ENCODE measurements at places on chromosomes 1 and 21.

DNA sequence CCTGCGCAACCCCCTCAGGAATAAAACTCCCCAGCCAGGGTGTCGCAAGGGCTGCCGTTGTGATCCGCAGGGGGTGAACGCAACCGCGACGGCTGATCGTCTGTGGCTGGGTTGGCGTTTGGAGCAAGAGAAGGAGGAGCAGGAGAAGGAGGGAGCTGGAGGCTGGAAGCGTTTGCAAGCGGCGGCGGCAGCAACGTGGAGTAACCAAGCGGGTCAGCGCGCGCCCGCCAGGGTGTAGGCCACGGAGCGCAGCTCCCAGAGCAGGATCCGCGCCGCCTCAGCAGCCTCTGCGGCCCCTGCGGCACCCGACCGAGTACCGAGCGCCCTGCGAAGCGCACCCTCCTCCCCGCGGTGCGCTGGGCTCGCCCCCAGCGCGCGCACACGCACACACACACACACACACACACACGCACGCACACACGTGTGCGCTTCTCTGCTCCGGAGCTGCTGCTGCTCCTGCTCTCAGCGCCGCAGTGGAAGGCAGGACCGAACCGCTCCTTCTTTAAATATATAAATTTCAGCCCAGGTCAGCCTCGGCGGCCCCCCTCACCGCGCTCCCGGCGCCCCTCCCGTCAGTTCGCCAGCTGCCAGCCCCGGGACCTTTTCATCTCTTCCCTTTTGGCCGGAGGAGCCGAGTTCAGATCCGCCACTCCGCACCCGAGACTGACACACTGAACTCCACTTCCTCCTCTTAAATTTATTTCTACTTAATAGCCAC lies 696 bp downstream of the TGFB2 start:
- peak; percentile 42 for DNase-seq

DNA sequence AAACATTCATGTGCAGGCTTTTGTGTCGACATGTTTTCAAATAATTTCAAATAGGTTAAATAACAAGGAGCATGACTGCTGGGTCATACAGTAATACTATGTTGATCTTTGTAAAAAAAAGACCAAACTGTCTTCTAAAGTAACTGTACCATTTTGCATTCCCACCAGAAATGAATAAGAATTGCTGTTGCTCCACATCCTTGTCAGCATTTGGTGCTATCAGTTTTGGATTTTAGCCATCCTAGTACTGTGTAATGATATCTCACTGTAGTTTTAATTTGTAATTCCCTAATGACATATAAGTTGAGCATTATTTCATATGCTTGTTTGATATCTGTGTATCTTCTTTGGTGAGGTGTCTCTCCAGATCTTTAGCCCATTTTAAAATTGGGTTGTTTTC lies 11.6 kb downstream of the UROD start:
- no peak for DNase-seq

DNA sequence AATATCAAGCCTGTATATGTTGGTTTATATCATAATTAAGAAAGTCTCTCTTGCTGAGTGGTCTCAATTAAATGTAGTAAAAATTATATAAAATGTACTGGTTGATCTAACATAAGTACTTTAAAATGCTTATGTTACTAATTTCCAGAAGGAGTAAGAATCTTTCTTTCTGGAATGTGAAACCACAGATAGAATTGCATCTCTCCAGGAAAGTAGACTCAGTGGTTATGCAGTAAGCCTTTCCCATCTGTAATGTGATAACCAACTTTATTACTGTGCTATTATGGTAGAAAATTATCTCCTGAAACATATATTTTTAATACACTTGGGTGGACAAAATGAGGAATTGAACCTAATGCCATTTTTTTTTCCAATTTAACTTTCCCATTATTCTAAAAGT lies 8.9 kb upstream of the RALGPS2 start:
- DNase-seq, result no peak

DNA sequence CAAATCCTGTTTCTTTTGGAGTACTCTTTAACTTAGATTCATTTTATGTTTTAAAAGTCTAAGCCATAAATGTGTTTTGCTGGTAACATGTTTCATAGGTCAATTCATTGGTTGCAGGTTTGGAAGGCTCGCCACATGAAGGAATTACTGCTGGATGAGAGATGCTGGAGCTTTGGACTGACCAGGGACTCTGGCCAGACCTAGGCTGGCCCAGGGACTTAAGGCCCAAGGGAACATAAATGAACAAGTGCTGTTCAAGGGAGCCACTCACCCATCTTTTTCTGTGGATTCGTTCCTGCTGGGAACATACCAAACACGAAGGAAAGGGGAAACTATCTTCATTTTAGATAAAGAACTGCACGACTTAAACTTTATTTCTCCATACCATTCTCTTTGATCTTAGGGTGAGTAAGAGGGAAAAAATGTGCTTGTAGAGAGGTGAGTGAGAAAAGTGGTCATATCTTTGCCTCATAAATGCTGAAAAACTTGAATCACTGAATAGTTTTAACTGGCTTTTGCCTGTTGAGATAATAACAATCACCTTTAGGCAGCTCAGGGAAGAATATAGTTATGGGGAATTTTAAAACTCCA lies 15.3 kb upstream of the SHCBP1L start:
- no peak for DNase-seq

- no peak for DNase-seq
Measured at GRCh38 chr1:221159608-221160007, 280.4 kb downstream of the HLX start.

- DNase-seq, result no peak
Measured at GRCh38 chr1:56464294-56464693, 115.1 kb downstream of the PLPP3 start.

- DNase-seq, result peak; percentile 6
Measured at GRCh38 chr1:86703696-86704457, 499 bp upstream of the SH3GLB1 start.

DNA sequence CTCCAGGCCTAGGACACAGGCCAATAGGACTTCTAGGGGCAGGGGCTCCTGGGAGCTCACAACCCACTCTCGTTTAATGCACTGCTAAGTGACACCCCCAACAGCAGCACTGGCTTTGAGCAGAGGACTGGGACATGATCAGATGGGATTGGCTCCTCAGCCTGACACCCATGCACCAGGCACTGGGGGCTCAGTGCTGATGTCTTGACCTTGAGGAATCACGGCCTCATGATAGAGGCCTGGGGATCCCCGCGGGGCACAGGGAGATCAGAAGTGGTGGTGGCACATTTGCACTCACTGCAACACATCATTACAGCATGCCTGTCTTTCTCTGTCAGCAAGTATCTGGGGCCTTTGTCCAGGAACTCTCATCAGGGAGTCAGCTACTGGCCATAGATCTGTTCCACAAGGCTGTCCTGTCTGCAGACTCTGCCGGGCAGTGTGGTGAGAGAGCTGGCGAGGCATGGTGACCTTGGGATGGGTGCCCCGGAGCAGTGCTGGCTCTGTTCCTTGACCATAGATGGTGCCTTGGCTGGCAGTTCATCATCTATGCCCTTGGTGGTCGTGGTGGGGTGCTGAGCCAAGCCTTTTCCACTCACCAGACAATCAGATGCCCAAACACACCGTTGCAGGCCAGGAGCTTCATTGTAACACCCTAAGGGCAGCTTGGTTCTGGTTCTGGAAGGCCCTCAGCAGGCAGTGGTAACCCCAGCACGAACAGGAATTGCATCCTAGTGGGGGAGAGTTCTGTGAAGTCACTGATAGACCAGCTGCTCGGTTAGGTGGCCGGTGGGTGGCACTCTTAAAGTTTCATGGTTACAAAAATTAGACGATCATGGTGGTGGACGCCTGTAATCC lies 22.2 kb upstream of the PARP1 start:
- no peak for DNase-seq

DNA sequence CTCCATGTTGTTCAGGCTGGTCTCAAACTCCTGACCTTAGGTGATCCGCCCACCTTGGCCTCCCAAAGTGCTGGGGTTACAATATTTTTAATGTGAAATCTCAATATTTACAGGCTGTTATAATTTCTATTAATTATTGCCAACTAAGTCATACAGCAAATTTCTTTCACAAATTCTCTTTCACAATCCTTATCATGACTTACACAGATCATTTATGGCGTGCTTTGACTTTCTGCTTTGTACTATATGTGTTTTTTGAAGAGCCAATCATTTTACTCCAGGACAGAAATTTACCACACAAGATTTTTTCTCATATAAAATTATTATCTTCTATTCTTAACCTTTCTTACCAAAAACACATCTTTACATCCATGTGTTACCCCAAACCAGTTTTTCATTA lies 1729.9 kb downstream of the NCAM2 start:
- DNase-seq, result no peak

GRCh38 chr1:204647114-204647804 lies 38.3 kb downstream of the LRRN2 start:
- DNase-seq, result peak; percentile 55

DNA sequence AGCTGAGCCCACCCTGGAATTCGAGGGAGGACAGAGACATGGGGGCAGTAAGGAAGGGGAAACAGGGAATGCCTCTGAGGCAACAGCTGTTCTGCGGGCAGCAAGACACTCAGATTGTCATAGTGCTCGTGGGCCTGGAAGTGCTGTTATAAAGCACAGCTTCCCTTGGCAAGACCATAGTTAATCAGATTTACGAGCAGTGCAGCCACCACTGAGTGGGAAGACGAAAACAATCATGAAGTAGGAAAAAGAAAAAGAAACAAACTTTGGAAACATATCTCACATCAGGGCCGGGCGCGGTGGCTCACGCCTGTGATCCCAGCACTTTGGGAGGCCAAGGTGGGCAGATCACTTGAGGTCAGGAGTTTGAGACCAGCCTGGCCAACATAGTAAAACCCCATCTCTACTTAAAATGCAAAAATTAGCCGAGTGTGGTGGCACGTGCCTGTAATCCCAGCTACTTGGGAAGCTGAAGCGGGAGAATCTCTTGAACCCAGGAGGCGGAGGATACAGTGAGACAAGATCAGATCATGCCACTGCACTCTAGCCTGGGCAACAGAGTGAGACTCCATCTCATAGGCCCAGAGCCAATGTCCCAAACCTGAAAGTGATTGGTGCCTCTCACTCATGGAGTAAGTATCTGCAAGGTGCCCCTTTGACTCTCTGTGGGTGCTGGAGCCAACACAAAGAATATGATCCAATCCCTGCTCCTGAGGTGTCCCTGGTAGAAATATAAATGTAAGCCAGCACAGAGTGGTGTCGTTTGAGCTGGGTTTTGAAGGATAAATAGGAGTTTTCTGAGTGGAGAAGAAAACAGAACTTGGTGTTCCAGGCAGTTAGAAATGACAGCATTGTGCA lies 55.6 kb upstream of the GPR153 start:
- no peak for DNase-seq

- DNase-seq, result no peak
Measured at GRCh38 chr1:121483961-121484424, 299.2 kb downstream of the SRGAP2C start.

GRCh38 chr1:171252482-171252881 lies 4.2 kb downstream of the FMO1 start:
- no peak for DNase-seq

GRCh38 chr21:34031835-34032370 lies 41.5 kb upstream of the MRPS6 start:
- DNase-seq, result no peak

- no peak for DNase-seq
Measured at GRCh38 chr1:183586926-183587325, 3.3 kb downstream of the NCF2 start.

DNA sequence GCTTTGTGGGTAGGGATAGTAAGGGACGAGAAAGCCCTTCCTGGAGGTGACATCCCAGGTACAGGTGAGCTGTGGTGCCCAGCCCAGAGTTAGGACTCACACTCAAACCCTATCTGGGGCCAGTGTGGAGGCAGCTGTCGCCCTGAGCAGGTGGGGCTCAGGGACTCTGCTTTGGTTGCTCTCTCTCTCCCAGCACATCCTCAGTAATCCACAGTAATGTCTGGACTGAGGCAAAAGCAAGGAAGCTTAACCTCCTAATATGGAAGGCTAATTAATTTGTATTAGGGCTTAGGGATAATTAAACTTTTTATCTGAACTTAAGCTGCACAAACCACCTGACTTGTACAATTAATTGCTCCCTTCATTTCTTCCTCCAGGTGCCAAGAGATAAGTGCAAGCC lies 38.2 kb downstream of the DDX20 start:
- DNase-seq, result no peak

- no peak for DNase-seq
Measured at GRCh38 chr1:211066781-211067384, 67.1 kb downstream of the KCNH1 start.

DNA sequence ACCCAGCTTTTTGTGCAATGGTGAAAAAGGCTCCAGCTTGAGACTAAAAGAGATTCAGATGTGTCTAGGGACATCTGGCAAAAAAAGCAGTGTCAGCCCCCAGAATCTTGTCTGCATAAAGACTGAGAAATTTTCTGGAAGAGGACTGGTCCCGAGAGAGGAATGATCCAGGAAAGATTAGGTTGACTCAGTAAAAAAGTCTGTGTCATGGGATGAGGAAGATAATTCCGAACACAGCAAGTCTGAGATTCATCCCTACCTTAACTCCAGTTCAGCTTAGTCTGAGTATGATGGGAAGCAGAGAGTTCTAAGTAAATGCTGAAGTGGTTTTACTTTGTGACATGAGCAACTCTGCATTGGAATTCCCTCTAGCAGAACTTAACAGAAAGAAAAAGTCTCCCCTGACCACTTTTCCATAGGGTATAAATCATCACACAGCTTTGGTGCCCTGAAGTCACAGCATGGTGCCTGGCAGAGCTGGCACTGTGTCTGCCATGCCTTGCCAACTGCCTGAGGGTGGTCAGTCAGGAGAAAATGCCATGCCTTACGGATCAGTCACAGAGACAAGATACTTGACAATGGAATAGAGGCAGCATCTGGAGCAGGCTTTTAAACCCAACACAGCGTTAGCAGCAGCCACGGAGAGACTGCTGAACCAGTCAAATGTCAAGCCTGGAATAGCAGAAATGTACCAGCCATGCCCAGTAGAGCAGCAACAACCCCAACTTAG lies 153.4 kb downstream of the ZC3H11B start:
- no peak for DNase-seq

- DNase-seq, result no peak
Measured at GRCh38 chr1:115593365-115594259, 48.2 kb upstream of the VANGL1 start.

DNA sequence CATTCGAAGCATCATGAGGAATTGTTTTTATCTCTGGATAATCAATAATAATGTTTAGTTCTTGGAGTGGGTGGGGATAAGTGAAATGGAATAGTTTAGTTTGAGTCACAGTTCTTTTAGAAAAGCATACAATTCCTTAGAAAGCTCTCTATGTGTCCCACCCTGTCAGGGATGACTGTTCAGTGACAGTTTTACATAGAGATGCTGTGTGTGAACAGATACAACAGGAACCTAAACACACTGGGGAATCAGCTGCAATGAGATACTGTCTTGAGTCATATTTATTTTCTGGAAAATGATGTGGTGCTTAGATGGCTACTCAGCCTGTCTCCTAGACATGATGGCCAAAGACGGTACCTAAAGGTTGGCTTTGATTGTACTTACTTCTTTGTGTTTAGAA lies 25.7 kb upstream of the CCDC190 start:
- DNase-seq, result no peak

GRCh38 chr1:153661111-153661708 lies 2.7 kb downstream of the SNAPIN start:
- no peak for DNase-seq

Measured in GM12891 (cell line).